A549 treated with dexamethasone at 1 μM for 4 hours (cell line): ENCODE measurements at places on chromosomes 6 and 20. TPM values are rescaled to one million over a fixed set of nuclear protein-coding genes. Genes with fewer than 3 reads are reported as not detected.

GABRR1 gene
- total RNA-seq: not detected in 5 replicates

LAMP5 gene
- total RNA-seq: 0.04 to 0.05 TPM in 2 of 5 replicates, not detected in the others

OR2J2 gene
- not detected in 5 replicates for total RNA-seq

SEMG1 gene
- 0.05 TPM in 1 of 5 replicates, not detected in the others for total RNA-seq

TRIM15 gene
- not detected in 5 replicates for total RNA-seq

AHI1 gene
- 5.9 to 9.9 TPM (median 8.2 TPM) in 5 replicates for total RNA-seq

MYLK2 gene
- 0.27 to 0.78 TPM (median 0.46 TPM) in 5 replicates for total RNA-seq
